ENCODE measurements at places on chromosomes 6 and 20. TPM values are rescaled to one million over a fixed set of nuclear protein-coding genes. Genes with fewer than 3 reads are reported as not detected.

Gene RBM24
- total RNA-seq, result 0.65 TPM

DNA sequence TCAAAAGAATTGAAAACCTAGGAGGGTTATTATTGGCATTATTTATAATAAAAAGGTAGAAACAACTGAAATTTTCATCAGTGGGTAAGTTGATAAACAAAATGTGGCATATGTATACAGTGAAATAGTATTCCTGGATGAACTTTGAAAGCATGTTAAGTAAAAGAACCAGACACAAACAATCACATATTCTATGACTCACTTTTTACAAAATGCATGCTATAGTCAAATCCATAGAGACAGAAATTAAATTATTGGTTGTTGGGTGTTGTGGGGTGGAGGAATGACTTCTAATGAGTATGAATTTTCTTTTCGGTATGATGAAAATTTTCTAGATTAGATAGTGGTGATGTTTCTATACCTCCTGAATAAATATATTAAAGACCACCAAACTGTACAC is 94.6 kb downstream of the LRRC1 start:
- no peak for DNase-seq

GRCh38 chr20:5181958-5182357 is 55.1 kb downstream of the CDS2 start:
- DNase-seq, result peak; percentile 32

Gene KIF25
- under 0.01 TPM for total RNA-seq

- DNase-seq, result no peak
These were observed 81.7 kb downstream of the FAM217A start for GRCh38 chr6:3997177-3997770.

DNA sequence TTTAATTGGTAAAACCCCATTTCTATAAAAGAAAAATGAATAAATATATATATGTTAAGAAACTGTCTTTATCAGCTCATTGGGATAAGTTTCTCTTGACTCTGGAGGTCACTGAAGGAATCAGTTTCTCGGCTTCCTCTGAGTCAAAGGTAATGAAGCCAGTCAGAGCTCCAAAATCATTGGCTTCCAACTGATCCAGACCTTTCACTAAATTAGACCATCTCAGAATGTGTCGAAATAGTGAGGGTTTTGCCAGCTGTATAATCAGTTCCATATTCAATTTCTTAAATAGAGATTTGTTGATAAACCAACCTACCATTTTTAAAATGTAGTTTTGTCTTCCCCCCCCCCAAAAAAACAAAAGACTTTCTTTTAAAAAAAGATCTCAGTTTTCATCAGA is 60.5 kb upstream of the SRSF6 start:
- DNase-seq, result no peak

DNA sequence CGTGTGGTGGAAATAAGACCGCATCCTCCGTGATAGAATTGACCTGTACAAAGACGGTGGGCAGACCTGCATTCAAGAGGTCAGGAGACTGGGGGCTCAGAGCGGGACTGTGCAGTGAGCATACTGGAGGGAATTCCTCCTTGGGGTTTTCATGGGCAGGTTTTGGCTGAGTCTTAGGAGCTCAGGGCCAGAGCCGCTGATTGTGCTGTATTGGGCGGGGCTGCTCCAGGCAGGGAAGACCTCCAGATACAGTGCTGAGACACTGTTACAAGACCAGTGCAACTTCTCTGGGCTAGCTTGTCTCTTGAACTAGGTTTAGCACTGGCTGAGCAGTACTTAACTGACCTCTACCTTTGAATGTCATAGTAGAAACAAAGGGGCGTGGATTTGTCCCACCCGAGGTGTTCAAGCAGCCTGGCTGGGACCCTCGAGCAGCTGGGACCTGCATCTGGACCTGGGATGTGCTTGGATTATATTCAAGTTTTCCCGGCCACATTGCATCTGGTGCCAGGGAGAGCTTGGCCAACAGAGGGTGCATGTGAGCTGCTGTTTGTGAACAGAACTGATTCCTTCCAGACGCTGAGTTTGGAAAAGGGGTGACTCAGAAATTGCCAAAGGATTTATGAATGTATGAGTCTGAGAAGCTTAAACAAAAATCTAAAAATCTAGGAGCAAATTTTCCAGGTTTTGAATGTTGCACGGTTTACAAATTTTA is 33.4 kb upstream of the SLC22A1 start:
- DNase-seq, result peak; percentile 69

GRCh38 chr6:47721189-47721588 is 22.8 kb downstream of the ADGRF4 start:
- DNase-seq, result no peak

Gene RAB32
- total RNA-seq, result 74.3 TPM

Gene FAM184A
- 0.40 TPM for total RNA-seq

Gene ELOVL5
- total RNA-seq, result 67.6 TPM

DNA sequence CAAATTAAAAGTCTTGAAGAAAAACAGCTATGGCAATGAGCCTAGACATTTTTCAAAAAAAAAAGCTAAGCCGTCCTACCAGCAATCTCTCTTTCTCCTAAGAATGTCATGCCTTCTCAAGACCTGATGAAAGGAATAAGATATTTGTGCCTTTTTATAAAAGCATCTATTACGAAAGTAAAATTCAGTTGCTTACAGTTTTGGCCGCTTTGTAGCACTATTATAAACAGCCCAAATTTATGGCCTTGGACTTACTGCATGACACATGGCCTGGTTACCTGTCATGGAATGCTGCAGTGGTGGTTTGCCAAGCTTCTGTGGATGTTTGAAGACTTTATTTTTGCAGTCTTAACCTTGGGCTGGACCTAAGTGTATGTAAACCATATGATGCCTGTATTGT is 22.2 kb upstream of the VAPB start:
- DNase-seq, result no peak

GRCh38 chr6:37279366-37280134 is 21.6 kb upstream of the TMEM217 start:
- DNase-seq, result peak; percentile 2

Gene MED20
- 19.4 TPM for total RNA-seq

GRCh38 chr20:20929341-20929740 is 176.8 kb downstream of the LINC00237 start:
- DNase-seq, result no peak

DNA sequence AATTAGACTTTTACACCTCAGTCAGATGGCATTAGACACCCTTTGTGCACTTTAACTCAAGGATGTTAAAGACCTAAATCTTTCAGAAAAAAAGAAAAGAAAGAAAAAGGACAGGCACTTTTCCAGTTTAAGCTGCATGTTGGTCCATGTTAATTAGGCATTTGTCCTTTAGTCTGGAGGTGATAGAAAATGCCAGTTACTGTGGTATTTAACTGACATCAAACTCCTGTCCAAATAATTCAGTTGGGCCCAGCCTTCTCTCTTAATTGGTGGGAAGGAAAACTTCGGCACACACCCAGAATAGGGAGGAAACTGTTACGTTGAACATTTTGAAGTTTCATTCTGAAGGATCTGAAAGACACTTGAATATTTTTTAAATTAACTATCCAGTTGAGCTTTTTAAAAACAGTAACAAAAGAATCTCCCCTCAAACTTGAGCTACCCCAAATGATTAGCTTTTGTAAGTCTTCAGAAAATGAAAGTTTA is 30.3 kb downstream of the RREB1 start:
- no peak for DNase-seq

GRCh38 chr6:39930540-39930939 is 3.7 kb downstream of the MOCS1 start:
- DNase-seq, result no peak

Gene HLA-DQB2
- not detected for total RNA-seq

GRCh38 chr20:25314497-25315417 is 66.9 kb downstream of the PYGB start:
- no peak for DNase-seq

Gene OTOR
- not detected for total RNA-seq

DNA sequence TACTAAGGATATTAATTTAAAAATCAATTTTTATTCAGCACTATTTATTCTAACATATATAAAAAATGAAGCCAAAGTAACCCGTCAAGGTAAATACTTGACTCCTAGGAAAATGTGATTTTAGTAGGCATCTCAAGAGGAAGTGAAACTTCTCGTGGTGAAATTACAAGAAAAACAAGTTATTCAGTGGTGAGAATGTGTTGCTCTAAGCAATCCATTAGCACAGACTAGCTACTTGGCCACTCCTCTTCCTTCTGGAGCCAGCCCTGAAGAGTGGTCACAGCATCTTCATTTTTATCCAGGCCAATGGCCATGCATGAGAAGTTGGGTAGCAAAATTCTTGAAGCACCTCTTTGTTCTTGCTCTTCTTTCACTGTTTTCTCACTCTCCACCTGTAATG is 40.4 kb upstream of the GFRAL start:
- no peak for DNase-seq

- peak; percentile 67 for DNase-seq
These were observed 1.3 kb downstream of the VEGFA start for GRCh38 chr6:43771210-43771857.

Gene DACT2
- total RNA-seq, result not detected

Gene TUBB2B
- total RNA-seq, result 1.8 TPM

Gene CAGE1
- total RNA-seq, result 0.20 TPM

DNA sequence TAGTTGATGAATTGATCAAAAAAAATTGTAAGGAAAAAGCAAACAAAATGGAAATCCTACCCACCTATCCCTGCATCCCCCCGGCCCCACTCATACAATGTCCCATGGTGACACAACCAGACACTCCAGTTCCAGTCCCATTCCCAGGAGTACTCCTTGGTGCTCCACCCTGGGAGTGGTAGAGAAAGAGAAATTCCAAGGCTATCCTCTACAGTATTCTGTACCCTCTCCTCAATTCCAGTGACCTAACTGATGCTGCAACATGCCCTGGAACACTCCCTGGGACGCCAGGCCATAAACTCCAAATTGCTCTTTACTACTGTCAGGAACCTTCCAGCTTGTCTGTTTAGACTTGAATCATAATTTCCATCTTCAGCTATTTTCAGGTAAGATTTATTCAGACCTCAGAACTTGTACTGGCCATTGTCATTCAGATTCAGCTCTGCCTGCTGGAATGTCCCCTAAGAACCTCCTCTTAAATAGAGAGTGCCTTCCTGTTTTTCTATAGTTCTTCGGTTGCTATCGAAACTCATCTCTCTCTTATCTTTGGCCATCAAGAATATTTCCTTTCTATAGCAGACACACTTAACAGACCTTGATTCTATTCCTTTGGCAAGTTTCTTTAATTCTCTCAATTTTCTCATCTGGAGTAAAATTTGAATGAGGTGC is 8.7 kb downstream of the GPX6 start:
- DNase-seq, result no peak
